Neural crest cell (in vitro differentiated cells): ENCODE measurements at places on chromosomes 7 and 10.

GRCh38 chr7:155638366-155638765 is 6.1 kb upstream of the RBM33 start:
- no peak for DNase-seq

- no peak for DNase-seq
These were observed 207.0 kb upstream of the PPP2R2D start for GRCh38 chr10:131693766-131694165.

DNA sequence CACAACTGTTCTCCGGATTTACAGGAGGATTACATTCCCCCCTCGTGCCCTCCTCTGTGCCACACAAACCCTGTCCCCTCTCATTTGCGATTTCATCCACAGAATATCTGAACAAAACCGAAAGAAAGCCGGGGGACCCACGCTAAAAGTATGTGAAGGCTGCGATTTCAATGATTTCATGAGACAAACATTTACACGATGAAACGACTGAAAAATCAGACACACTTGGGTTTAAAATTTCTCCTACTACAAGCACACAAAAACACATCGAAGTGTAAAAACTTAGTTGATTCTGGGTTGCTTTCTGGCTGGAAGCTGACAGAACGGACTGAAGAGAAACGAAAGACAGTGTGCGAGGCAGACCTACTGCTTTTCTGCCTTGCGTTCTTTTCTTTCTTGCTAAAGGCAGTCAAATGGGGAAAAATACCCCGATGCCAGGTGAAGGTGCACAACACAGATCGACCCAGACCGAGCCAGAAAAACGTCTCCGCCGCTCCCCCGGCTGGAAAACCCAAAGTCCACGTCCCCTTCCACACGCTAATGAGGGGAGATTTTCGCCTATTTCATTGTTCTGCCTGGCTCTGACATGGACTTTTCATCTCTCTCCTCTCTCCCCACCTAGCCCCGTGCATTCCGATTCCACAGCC is 1.2 kb downstream of the HIPK2 start:
- DNase-seq, result peak; percentile 9

GRCh38 chr7:104931181-104931781 is 82.7 kb upstream of the KMT2E start:
- no peak for DNase-seq

- DNase-seq, result no peak
These were observed 149.3 kb downstream of the ELFN1 start for GRCh38 chr7:1819259-1819841.

- DNase-seq, result no peak
These were observed 1.0 kb downstream of the BEND7 start for GRCh38 chr10:13527864-13528122.

DNA sequence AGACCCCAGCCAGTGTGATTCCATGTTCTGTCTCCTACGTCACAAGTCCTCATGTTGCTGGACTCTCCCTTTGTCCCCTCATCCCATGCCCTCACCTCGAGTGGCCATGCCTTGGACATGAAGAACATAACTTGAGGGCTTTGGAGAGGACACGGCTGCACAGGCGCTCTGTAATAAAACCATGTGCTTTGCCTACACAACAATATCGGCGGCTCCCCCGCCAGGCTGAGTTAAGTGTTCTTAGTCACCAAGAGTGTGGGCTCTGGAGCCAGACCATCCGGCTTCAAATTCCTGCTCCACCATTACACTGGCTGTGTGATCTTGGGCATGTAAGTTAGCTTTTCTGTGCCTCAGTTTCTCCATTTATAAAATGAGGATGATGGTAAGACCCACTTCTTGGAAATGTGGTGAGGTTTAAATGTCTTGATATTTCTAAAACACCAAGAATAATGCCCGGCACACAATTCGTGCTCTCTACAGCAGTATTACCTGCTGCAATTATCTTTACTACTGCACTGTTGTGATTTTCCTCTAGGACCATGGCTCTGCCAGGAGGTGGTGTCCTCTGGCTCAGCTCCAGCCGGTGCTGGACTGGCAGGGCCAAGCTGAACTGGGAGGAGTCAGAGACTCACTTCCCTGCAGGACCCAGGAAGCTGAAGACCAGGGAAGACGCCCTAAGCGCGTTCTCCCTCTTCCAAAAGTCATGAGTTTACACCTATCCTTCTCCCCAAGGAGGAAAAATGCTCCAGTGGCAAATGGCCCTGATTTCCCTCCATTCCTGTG is 15.7 kb downstream of the SLIT1 start:
- no peak for DNase-seq

GRCh38 chr10:77247031-77247990 is 390.3 kb downstream of the KCNMA1 start:
- DNase-seq, result no peak

- no peak for DNase-seq
These were observed 104.9 kb downstream of the RAPGEF5 start for GRCh38 chr7:22252016-22252415.

GRCh38 chr7:98228801-98229200 is 17.6 kb downstream of the BHLHA15 start:
- no peak for DNase-seq

- no peak for DNase-seq
These were observed 137.5 kb downstream of the SNX10 start for GRCh38 chr7:26429168-26429567.

DNA sequence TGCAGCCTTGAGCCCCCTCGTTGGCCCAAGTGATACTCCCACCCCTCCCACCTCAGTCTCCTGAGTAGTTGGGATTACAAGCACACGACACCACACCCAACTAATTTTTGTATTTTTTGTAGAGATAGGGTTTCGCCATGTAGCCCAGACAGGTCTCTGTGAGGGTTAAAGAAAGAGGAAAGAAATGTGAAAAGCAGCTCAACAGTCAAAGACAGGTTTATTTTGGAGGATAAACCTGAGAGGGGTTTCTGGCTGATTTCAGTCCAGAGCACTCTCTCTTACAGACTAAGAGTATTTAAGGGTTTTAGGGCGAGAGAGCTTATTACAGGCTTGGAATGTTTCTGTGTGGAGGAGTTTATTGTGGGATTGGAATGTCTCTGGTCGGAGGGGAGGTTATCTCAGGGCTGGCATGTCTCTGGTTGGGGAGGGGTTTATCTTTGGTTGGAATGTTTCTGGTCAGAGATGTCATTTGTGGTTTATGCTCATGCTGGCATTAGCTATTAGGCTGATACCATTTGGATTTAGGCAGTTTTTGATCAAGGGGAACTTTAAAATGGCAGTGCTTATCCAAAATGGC is 26.1 kb upstream of the SNX10 start:
- no peak for DNase-seq

DNA sequence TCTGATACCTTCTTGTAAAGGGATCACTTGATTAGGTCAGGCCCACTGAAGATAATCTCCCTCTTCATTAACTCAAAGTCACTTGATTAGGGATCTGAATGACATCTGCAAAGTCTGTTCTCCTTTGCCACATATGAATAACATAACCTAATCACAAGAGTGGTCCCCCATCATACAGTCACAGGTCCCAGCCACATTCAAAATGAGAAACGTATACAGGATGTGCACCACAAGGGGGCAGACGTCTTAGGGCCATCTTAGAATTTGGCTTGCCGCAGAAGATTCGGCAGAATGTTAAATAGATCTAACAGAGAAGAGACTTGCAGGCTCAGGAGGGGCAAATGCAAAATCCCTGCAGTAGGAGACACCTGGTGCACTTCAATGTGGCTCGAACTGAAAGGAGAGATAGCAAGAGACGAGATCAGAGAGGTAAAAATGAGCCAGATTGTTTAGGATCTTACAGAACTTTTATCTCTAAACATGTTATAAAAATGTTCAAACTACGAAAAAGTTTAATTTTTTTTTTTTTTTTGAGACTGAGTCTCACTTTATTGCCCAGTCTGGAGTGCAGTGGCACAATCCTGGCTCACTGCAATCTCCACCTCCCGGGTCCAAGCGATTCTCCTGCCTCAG is 10.4 kb upstream of the SMC3 start:
- DNase-seq, result peak; percentile 46

- peak; percentile 32 for DNase-seq
These were observed 81.9 kb upstream of the DYNC1I1 start for GRCh38 chr7:95690367-95690947.

DNA sequence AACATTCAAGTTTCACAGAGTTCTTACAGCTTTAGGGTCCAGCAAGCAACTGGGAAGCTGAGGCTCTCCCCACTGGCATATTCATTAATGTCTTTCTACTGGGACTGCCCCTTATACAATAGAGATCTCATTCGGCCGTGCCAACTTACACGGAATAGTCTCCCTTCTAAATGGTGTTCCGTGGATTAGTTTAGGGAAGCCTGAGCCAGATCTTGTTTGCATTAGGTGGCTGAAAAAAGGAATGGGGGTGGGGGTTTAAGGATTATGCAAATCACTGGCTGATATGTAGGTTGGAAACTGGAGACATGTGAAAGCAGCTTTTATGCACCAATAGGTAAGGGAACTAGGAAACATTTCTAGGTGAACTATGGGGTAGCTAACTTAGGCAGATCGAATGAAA is 218.3 kb downstream of the TRIL start:
- no peak for DNase-seq

DNA sequence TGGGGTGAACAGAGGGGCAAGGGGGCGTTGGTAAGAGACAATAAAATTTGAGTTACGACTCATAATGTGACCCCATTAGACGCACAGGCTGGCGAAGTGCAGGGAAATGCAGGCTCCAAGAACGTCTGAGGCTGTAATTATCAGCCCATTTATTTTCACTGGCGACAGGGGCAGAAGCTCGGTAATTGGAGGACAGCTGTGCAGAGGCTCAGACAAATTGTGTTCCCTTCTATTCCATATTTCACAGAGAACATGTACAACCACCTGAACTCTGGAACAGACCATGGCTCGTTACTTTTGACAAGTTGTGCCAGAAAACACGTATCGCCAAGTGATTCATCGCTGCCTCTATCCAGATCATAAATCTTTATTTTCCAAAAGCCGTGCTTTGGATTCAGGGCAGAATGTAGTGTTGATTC is 137.3 kb upstream of the FRMD4A start:
- no peak for DNase-seq

DNA sequence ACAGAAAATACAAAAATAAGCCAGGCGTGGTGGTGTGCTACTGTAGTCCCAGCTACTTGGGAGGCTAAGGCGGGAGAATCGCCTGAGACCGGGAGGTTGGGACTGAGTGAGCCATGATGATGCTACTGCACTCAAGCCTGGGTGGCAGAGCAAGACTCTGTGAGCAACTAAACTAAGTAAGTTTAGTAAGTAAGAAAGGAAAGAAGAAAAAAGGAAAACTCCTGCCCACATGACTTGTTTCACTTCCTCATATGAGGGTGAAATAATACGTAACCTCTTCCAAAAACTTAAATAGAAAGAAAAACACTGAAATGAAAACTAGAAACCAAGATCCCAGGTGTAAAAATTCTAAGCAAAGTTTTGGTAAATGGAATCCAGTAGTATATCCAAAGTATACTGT is 79.6 kb downstream of the LARP4B start:
- no peak for DNase-seq

DNA sequence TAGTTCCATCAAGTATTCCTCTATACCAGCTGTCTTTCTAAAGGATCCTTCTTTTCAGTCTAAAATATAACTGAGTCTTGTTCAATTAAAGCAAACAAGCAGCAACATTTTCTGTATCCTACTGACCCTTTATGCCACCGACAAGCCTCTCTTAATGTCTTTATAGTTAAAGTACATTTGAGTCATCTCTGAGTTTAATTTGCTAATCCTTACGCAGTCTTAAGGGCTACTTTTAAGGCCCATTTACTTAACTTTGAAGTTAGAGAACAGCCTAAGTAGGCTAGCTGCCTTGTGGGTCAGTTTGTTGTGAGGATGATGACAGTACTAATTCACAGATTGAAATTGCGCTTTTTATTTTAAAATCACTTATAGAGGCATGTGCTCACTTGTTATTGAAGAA is 265.5 kb upstream of the FERD3L start:
- DNase-seq, result no peak

DNA sequence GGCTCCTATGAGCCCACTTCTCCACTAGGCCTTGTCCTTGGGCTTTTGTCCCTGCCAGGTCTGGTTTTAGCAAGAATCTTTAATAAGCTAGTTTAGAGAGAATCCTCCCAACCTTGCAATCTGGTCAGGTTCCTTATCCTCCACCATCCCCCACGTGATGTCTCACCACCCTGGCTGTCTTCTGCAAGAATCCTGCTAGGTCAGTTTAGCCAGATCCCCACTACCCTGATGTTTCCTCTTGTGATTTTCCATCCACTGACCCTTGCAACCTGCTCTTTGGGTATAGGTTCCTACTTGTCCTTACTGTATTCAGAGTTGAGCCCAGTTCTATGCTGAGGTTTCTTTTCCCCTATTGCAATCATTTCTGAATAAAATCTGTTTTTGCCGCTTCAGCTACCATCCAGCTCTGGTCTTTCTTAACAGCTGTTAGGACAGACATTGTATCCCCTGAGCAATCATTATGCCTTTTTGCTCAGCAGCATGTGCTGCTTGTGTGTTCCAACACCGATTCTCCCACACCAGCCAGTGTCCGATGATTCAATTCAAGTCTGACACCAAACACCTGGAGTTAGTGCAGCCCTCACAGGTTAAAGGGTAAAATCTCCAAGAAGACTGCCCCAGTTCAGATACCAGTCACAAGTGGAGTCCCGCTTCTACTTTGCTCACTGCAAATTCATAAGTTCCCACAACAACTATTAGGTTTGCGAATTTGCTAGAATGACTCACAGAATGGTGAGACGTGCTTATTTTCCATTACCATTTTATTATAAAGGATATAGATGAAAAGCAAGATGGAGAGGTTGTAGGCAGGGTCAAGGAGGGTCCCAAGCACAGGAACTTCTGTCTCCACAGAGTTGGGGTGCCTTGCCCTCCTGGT is 62.2 kb upstream of the ADCY1 start:
- no peak for DNase-seq

GRCh38 chr7:44161371-44161770 is 20.2 kb upstream of the MYL7 start:
- DNase-seq, result no peak

DNA sequence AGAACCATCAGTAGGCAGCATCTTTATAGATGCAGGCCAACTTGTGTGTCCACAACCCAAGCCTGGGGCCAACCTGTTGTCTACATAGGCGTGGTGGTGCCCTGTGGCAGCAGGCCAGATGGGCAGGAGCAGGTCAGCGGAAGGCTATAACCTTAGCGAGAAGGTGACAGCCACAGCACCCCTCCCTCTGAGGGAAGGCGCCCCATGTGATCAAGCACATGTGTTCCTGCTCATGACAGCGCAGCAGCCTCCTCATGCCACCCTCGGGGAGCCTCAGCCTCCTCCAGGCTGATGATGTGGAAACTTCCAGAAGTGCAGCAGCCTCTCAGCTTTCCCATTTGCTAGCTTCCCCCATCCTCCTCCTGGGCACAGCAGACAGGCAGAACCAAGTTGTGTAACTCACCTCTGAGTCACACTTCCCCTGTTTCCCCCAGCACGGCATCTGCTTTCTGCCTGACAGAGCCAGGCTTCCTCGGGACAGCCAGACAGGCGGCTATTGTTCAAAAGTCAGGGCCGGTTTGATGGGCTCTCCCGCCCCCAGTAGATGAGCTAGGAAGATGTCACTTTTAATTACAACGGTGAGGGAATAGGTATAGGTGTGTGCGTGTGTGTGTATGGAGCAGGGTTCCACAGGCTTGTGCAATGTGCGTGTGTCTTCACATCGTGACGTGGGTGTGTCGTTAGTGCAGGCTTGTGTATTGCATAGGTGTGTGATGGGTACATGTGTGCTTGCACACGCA is 312.0 kb upstream of the ZMIZ1 start:
- DNase-seq, result no peak

GRCh38 chr10:44427037-44427436 is 42.1 kb upstream of the CXCL12 start:
- DNase-seq, result no peak
